SJSA1 (cell line): ENCODE measurements at places on chromosomes 12 and 14. TPM values are rescaled to one million over a fixed set of nuclear protein-coding genes. Genes with fewer than 3 reads are reported as not detected.

Gene TSHR
- not detected in 2 replicates for total RNA-seq

DNA sequence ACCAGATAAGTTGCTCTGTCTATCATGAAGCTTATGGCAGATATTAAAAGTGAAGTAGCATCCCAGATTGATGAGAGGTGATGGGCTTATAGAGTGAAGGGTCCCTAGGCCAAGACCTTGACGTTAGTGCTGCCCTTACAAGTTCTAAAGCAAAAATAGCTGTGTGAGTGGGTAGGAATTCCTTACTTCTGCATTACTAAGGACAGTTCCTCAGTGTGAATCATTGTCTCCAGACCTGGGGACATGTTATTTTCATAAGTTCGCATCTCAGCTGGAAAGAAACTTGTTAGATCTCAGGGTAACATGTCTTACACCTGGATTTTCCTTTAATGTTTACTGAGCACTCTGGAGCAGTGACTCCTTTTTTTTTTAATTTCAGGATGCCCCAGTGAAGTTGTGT is 28.7 kb downstream of the MAPKAPK5 start:
- DNase-seq = no peak

DNA sequence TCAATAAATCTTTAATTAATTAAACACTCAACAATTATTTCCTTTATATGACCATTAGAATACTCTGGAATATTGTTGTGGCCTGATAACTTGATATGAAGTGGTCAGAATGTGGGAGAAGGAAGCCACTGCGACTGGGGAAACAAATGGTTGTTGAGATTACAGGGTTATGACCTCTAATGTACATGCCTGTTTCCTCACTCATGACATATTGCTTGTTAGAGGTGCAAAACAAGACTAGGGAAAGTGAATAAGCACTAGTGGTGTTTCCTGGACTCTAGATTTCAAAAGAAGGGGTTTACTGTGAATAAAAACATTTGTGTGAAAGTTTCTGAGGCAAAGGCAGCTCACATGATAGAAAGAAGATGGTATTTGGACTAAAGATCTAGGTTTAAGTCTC is 53.3 kb downstream of the STAB2 start:
- no peak for DNase-seq

DNA sequence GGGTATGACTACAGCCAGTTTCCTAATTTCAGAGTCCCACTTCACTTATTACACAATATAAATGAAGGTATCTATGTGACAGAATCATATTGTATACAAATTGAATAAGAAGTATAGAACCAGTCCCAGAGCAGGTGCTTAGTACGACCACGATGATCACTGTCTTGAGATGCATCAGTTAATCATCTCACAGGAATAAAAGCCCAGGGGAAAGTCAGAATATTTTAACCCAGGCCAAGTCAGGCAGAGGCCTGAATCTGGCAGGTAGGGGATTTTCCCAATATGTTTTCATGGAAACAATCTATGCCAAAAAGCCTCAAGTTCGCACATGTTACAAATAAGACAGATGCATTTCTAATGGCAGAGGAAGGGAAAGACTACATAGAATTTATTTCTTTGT is 758.4 kb downstream of the BCL11B start:
- no peak for DNase-seq

DNA sequence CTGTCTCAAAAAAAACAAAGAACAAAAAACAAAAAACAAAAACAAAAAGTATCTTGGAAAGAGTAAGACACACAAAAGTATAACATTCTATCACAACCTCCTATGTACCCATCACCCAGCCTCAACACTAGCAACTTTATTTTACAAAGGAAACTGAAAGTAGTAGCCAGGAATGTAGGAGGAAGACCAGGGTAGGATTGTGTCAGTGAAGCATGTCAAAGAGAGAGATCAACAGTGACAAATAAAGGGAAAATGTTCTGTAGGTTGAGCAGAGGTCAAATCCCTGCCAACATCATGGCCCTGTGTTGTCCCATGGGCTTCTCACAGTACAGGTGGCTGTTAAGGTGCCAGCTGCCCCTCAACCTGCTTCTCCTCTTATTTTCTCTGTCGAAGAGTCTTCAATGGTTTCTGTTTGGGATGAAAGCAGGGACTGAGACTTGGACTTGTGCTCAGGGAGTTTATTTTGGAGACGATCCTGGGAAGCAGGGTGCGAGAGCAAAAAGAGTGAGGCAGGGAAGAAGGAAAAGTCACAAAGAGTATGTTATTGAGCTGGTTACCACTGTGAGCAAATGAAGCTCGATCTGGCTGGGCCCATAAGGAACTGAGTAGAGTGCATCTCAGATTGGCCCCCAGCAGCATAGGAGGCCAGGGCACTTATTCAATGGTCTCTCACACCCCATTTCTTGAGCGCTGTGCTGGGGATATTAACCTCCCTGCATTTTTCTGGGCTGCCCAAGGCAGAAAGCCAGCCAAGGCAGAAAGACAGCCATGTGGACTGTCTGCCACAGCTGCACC is 29.4 kb upstream of the CTDSP2 start:
- DNase-seq = no peak

GRCh38 chr12:62603061-62603810 is 136.6 kb downstream of the MON2 start:
- DNase-seq = peak; percentile 87

DNA sequence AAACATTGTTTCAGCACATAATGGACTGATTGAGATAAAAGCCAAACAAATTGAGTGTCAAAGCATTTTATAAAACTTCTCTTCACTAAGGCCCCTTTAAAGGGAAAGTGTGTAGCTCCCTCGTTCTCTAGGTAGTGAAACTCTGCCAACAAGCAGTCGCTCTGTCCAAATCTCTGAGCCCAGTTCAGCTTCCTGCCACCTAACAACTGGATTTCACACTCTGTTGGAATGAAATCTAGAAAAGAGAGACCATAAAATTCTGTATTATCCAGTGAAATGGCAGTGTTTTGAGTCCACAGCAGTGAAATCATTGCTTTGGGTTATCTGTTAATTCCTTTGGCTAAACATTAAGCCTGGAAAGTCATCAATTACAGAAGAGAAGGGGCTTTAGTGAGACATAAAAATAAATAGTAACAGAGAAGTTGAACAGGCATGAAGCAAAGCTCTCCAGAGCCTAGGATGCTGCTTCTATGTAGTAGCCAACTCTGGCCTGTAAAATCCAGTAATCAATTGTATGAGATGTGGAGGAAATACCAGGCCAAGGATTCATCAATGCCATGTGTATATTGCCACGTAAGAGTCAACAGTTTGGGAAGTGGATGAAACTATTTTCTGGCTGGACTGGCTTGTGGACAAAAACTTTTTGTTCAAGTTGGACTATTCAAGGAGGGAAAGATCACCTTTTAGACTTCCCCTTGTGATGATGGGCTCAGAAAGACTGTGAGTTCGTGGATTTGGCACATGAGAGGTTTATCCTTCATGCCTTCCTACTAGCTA is 122.5 kb downstream of the WIF1 start:
- DNase-seq = no peak

DNA sequence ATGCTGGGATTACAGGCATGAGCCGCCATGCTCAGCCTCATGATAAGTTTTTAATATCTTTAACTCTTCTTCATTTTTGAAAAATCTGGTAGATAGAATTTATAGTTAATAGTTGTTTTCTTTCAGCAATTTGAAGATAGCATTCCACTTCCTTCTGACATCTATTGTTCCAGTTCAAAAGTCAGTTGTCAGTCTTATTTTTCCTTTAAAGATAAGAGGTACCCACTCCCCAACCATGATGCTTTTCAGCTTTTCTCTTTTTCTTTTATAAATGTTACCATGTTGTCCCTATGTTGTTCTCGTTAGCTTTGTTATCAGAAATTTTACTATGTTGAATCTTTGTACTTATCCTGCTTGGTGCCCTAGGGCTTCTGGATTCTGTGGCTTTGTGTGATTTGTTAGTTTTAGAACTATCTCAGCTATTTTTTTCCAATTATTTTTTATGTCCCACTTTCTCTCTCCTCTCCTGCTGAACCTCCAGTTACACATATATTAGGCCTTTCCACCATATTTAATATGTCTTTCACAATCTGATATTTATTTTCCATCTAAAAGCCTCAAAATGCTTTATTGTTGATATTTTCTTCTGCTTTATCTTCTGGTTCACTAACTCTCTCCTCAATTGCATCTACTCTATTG is 181.6 kb upstream of the FOXN3 start:
- DNase-seq = no peak

DNA sequence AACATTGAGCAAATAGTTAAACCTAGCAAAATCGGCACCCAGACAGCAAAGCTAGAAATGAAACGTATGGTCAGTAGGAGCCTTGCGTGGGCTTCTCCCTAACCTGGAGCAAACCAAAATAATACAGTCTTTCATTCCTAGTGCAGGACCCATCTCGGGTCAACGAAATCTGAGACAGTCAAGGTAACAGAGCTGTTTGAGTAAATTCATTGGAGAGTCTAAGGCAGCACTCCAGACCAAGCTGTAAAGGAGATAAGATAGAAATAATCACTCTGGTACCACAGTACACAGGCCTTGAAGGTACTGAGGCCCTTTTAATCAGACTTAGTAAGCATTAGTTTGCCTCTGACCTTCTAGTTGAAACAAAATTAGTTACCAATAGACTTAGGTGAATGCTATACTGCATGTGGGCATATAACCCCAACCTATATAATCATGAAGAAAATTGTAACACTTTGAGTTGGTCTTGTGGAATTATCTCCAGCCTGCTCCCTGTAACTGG is 54.4 kb upstream of the BICD1 start:
- DNase-seq = no peak

GRCh38 chr12:67155863-67156262 is 113.3 kb upstream of the CAND1 start:
- no peak for DNase-seq

DNA sequence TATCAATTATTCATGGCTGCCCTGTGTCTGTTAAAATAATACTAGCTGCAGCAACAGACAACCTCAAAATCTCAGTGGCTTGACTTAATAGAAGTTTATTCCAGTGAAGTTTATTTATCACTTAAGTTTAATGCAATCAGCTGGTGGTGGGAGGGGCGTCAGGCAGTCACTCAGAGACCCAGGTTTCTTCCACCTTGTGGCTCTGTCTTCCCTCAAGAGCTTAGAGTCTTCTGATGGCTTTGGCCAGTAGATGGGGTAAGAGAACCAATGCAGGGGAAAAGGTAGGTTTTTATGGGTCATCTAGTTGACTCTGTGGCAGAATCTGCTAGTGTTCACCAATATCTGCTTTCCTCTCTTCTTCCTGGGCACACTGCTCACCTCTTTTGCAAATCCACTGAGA is 668.9 kb downstream of the AACS start:
- no peak for DNase-seq
